Epithelial cell of proximal tubule (primary cell): ENCODE measurements at places on chromosomes 2 and 18.

DNA sequence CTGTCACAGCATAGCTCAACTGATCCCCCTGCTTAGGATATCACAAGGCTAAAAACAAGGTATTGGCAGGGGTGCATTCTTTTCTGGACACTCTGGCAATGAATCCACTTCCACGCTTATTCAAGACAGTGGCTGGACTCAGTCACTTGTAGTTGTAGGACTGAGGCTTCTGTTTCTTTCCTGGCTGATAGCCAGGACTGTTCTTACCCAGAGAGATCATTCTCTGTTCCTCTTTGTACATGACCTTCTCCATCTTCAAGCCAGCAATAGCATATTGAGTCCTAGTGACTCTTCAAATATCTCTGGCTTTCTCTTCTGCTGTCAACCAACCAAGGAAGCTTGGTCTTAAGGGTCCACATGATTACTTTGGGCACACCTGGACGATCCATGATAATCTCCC is 241.3 kb downstream of the RBM43 start:
- no peak for DNase-seq

DNA sequence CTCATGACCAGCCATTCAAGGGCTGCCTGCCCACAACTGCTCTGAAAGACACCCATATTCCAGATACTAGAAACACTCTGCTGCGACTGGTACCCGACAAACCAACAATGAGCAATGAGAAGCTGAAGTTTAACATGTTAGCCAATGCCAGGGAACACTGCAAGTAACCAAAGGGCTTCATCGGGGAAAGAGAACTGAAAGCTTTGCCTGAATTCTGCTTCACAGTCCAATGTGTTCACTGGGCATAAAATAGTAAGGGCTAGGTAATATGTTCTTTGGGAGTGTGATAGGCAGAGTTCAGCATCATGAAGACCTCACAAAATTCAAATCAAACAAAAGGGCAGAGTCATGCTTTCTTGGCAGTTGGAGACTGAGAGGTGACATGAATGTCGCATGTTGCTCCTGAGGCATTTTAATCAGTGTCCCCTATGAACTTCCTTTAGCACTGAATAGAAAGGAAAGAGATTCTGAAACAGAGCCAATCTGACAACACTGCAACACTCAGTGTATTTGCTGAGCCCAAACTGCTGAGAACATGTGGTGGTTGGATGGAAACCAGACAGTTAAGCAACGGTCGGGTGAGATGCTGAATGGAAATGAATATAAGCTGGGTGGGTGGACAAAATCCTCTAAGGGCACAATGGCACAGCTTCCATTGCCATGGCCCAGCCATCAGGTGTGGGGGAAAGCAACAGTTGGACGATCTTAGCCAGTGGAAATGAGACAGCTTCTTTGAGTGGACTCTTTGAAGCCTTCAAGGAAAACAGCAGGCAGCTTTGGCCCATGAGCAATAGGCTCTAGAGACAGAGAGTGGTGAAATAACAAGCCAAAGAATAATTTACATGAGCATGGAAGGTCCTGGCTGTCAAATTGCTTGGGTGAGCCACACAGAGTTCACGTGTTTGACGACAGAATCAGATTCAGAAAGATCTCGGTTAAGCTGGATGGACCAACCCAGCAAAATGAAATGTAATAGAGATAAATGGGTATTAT is 277.5 kb downstream of the AFF3 start:
- no peak for DNase-seq

DNA sequence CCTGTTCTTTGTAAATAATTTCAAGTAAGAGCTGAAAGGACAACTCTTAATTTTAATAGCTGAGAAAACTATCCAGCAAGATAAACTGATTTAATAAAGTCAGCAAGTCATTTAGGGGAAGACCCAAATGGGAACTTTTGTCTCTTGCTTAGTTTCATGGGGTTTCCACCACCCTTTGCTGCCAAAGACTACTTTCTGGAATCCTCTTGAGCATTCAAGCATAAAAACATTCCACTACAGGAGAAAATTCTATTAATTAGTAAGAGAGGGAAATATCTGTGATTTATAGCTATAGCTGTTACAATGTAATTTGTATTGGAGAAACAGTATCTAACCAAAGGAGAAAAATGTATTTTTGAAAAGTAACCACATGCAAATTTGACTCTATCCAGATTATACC is 20.6 kb downstream of the EFEMP1 start:
- no peak for DNase-seq

GRCh38 chr18:32911660-32912284 is 138.9 kb upstream of the KLHL14 start:
- DNase-seq, result no peak

DNA sequence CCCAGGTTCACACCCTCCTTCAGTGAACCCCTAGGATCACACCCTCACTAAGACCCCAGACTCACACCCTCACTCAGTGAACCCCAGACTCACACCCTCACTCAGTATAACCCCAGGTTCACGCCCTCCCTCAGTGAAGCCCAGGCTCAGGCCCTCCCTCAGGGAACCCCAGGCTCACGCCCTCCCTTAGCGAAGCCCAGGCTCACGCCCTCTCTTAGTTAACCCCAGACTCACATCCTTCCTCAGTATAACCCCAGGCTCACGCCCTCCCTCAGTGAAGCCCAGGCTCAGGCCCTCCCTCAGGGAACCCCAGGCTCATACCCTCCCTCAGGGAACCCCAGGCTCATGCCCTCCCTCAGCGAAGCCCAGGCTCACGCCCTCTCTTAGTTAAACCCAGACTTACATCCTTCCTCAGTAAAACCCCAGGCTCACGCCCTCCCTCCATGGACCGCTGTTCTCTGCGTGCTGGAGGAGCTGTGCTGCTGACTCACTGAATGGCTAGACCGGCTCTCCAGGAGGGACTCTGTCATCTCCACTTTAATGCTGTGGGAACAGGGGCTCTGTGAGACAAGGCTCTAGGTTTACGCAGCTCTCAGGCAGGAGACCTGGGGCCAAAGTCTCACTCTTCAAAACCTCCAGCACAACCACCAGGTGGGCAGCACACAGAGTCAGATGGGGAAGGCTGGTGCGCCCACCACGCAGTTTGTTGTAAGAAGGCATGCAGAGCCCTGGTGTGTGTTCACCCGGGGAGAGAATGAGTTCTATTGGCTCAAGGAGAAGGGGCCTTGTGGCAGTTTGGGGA is 506.9 kb upstream of the MYT1L start:
- DNase-seq, result no peak

DNA sequence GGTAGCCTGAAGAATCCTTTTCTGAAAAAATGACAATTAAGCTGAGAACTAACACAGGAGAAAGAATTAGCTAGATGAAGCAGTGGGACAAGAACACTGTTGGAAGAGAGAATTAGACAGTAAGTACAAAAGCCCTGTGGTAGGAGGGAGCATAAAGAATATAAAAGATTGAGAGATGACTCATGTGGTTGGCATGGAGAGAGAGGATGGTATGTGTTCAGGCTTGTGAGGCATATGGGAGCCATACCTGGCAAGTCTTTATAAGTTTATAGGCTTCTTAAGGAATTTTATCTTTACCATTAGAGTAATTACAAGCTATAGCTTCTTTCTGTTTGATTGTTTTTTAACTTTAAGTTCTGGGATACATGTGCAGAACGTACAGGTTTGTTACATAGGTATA is 325.0 kb downstream of the ARL6IP6 start:
- DNase-seq, result no peak

DNA sequence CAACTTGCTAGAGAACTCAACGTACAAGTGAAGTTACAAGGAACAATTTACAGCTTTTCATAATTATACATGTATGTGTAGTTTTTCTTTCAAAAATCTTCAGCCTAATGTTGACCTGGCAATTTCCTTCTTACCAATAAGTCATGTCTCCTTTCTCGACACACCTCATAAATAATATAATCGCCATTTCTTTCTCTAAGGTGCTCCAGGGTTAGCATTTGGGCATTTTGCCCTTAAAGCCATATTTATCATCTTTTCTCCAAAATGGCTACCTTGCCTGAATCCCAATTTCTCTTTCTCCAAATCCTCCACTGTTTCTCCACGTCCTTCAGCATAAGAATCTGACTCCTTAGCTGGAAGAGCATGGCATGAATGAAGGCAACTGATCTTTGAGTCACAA is 50.3 kb upstream of the RAB27B start:
- DNase-seq, result no peak

DNA sequence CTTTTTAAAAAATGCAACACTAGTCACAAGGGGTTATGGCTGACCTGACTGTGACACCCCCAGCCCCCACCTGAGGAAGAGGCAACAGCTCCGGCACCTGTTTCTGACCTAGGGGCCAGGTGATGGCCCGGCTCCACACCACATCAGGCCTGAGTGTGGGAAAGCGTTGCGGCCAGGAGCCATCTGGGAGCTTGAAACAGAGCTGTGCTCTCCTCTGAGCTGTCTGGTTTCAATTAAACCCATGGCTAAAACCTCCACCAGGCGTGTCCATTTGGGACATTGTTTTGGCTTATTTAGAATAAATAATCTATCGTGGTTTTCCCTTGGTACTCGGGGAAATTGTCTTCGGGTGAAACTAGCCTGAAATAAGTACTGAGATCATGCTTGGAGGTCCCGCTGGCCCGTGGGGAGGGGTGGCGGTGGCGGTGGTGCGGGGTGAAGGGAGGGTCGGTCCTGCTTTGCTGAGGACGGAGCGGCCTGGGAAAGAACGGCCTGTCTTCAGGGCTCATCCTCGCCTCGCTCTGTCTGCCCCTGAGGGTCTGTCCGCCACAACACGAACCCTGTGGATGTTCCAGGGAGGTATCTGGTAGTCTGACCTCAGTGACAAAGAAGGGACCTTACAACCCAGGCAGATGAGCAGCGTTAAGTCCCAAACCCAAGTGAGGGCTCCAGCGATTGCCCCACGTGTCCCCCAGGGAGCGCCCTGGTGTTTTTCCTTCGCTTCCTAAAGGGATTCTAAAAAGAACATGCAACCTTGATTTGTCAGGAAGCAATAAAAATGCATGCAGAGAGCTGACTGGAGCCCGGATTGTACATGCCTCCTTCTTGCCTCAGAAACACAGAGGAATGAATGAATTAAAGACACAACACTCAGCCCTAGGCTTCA is 58.7 kb downstream of the IL1RL2 start:
- DNase-seq, result no peak

DNA sequence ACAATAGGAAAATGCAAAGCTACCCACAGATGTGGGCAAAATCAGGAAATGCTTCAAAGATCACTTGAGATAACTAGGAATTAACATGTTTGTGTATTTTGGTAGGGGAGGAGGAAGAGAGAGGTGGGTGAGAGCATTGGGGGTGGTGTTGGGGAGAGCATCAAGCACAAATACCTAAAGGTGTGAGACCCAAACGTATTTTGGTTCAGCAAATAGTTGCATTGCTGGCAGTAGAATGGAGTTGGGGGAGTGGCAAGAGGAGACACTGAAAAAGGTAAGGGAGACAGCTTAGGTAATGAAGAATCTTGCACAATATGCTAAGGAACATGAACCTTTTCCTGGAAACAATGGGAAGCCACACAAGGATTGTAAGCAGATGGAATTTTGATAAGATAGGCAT is 1.5 kb upstream of the PELI1 start:
- DNase-seq, result no peak

DNA sequence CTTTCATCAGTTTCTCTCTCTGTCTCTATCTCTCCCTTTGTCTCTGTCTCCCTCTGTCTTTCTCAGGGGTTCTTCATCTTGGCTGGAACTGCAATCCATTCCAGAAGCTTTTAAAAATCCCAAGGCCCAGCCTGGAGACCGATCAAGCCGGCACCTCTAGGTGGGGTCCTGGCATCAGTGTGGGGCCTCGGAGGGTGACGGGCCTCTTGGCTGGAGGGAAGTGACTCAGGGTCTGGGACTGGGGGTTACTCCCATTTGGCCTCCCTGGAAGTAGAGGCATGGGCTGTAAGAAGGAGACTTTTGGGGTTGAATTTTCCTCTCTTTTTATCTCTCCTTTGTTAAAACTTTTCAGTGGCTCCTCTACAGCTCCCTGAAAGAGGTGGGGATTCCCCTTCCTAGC is 52.8 kb upstream of the OTOF start:
- no peak for DNase-seq

DNA sequence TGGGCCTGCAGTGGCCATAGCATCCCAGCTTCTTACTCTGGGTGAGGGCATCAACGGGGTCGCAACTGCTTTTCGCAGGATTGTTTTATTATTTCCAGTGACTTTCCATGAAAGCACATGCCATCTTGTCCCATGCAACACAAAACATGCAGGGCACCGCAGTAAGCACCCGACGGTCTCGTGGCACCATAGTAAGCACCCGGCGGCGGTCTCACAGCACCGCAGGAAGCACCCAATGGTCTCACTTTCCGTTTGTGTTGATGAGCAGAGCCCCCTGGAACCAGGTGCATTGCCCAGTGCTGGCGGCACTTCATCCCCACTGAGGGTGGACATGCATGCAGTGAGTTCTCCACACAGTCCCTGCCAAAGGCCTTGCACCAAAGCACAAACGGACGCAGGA is 271.9 kb downstream of the MYT1L start:
- DNase-seq, result no peak

- no peak for DNase-seq
Measured at GRCh38 chr18:76443519-76444445, 51.3 kb downstream of the ZNF516 start.

- DNase-seq, result no peak
Measured at GRCh38 chr2:54830546-54830945, 107.1 kb downstream of the EML6 start.

- peak; percentile 98 for DNase-seq
Measured at GRCh38 chr2:30666266-30666874, 140.9 kb downstream of the CAPN13 start.
